ENCODE measurements at places on chromosomes 7 and 10.
A peak's percentile ranks its signal among the peaks of the same experiment; 100 is the strongest.

DNA sequence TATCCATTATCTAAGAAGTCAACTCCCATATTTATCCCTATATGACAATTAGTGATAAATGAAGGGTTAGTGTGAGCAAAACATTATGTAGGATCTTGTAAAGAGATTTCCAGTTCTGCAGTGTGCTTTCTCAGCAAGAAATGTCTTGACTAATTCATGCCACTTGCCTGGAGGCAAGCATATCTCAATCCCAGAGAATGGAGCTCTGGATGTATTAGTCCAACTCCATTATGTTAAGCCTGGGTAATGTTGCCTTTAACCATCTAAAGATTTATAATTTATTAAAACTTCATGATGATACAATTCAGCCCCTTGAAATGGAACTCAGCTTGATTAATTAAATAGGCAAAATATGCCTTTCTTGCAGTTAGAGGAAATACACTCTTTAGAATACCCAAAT, 1079.9 kb upstream of the LRRTM3 start:
- no peak for DNase-seq

DNA sequence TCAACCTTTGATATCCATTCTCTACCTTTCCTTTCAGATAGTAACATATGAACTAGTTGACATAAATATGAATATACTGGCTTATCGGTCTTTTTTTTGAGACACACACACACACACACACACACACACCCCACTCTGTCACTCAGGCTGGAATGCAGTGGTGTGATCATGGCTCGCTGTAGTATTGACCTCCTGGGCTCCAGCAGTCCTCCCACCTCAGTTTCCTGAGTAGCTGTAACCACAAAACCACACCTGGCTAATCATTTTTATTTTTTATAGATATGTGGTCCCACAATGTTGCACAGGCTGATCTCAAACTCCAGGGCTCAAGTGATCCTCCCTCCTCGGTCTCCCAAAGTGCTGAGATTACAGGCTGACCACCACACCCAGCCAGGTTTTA, 14.2 kb upstream of the NT5C3A start:
- DNase-seq: no peak

GRCh38 chr7:84705706-84706105, 481.1 kb downstream of the SEMA3D start:
- no peak for DNase-seq

DNA sequence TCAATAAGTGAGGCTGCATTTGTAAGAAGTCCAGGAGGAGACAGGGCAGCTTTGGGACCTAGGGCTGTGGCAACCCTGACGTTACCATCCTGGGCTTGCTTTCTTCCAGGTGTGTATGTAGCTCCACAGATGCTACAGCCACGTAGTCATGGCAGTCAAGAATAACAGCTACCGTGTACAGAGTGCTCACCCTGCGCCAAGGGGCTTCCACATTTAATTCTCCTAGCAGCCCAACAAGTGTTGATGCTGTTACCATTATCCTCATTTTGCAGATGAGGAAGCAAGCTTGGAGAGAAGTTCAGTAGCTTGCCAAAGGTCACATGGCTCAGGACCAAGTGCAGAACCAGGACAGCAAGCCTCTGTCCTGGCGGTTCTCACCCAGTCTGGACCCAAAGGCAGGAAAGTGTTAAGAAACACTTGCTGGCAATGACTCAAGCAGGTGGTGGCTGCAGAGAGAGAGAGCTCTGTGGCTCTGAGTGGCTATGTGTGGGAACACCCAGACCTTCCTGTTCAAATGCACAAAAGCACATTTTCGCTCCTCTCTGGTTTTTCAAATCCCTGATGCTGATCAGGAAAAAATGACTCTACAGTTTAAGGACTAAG, 89.8 kb downstream of the CREM start:
- no peak for DNase-seq

DNA sequence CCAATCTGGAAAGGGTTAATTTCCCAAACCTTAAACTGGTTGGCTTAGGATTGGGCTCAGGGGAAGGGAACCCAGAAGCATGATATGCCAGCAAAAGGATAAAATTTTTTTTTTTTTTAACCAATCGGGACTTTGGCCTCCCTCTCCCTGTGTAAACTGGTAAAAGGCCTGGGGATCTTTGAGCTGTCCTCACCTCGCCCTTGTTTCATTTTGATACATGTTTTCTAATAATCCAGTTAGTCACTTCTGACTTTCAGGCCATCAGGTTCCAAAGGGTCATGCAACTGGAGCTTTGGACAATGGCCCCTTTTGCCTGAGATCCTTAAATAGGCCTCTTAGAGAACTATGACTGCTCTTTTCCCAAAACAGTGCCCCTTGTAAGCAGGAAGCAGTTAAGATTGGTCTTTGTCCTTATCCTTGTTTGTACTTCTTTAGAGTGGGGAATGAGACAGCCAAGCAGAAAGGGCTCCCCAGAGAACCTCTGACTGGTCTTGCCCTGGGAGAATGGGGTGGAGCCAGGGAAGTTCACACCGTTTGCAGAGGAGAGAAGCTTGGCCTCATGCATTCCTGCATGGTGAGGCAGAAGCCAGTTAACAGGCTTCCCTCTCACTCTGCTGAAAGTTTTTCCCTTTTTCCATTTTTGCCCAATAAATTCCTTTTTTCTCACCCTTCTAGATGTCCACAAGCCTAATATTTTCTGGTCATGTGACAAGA, 424.2 kb upstream of the CNTNAP2 start:
- DNase-seq: peak; percentile 29

DNA sequence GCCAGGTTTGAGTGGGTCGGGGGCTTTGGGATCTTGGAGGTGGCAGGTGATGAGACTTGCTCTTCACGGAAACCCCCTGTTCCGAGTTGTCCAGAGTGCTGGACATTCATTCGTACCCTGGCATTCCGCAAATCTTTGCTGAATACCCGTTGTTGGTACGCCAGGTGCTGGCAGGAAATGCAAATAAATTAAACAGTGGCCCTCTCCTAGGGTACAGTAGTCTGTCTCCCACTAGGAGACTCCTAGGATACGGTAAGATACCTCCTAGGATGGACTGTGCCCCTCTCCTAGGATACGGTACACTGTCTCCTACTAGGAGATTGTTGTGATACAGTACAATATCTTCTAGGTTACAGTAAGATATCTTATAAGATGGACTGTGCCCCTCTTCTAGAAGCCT, 544 bp downstream of the SEC23IP start:
- DNase-seq: no peak

GRCh38 chr10:986881-987619, 1.2 kb upstream of the GTPBP4 start:
- DNase-seq: peak; percentile 92

DNA sequence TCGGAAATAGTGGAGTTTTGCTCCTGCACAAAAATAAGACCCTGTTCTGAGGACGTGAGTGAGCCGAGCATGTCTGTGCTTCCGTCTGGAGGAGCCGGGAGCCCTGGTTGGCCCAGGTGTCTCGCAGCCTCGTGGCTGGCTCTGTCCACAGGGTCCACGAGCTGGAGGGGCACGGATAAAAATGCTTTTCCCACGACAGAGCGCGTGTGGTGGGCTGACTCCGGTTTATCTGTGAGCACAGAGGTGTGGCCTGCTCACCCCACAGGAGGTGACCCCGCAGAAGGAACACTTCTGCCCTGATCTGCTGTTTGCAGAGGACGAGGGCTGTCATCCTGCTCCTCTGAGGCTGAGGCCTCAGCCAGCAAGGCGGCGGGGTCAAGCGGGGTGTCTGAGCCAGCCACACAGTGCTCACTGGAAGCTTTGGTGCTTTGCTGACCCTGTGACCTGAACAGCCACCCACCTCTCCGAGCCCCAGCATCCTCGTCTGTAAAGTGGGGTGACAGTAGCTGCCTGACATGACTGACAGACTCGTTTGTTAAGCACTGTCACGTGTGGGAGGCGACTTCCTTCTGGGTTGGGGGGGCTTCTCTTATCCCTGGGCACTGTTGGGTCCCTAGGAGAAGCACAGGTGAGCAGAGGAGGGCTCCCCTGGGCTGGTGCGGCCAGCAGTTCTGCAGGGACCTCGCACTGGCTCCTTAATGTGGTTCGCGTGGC, 162.5 kb downstream of the DNAJB6 start:
- no peak for DNase-seq

DNA sequence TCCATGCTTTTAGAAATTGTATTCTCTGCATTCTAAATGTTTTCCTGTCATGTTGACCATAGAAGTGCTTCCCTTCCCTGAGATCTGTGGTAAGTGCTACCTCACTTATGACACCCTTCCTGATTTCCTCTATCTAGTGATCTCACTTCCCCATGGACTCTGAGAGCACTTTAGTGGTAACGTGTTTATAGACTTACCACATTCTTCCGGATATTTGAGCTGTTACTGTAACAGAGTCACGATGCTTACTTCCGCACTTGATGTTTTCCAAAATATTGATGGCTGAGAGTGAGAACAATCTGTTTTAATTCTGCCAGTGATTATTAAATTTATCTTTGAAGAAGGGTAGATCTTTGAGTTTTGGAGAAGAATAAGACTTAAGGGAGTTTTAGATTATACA, 60.1 kb upstream of the NAMPT start:
- no peak for DNase-seq

DNA sequence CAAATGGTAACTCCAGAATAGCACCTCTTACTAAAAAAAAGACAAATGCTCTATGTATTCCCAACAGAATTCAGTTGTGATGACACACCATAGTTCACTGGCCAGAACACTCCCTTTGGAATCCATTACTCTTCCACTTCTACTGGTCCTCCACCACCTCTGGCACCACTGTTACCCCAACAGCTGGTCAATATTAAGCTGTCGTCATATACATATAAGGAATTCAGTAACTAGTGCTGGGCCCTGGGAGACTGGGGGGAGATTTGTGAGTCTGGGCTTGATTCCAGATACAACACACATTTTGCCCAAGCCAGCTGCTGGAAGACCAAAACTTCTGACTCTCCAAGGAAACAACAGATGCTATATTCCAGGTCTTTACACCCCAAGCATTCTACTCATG, 26.0 kb upstream of the ITGA8 start:
- peak; percentile 93 for DNase-seq
